Large intestine (tissue), 12 donors: ENCODE measurements at places on chromosomes 3 and 15.

DNA sequence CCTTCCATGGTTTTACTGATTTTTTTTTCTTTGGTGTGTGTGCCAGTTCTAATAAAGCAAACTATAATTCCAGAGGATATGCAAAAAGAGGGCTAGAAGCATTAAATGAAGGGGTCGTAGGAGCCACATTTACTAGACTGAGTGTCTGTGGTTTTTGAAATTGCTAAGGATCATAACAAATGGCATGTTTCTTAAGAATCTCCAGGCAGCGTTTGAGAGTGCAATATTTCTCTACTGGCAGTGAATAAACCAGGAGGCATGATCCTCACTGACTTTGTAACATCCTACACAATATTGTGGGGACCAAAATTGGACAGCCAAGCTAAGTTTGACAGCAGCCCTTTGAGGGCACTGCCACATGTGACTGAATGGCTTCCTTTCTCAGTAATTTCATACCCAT is 115.9 kb upstream of the CCNL1 start:
- DNase-seq, result no peak

DNA sequence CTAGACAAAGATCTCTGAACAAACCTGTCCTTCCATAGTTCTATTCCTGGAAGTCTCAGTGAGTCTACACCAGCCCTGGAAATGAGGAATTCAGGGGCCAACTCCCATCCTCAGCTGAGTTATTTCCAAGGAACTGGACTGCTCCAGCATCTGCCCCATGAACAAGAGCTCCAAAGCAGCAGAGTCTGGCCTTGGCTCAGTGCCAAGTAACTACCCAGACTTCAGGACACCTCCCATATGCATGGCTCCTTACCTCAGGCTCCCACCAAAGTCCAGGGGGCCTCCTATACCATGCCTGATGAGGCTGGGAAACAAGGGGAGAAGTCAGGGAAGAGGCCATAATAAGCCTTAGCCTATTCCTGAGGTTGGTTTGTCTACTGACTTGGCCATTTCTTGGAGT is 45.0 kb downstream of the FAIM start:
- no peak for DNase-seq

DNA sequence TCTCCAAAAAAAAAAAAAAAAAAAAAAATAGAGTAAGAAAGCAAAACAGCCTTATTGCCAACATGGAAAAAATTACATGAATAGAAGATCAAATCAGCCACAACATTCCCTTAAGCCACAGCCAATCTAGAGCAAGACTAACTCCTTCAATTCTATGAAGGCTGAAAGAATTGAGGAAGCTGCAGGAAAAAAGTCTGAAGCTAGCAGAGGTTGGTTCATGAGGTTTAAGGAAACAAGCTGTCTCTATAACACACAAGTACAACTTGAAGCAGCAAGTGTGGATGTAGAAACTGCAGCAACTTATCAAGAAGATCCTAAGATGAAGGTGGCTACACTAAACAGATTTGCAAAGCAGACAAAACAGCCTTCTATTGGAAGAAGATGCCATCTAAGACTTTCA is 9.3 kb downstream of the PARL start:
- DNase-seq, result no peak

GRCh38 chr3:33046521-33046920 is 50.4 kb downstream of the GLB1 start:
- no peak for DNase-seq

GRCh38 chr3:132294906-132295305 is 22.3 kb upstream of the ACP3 start:
- no peak for DNase-seq

DNA sequence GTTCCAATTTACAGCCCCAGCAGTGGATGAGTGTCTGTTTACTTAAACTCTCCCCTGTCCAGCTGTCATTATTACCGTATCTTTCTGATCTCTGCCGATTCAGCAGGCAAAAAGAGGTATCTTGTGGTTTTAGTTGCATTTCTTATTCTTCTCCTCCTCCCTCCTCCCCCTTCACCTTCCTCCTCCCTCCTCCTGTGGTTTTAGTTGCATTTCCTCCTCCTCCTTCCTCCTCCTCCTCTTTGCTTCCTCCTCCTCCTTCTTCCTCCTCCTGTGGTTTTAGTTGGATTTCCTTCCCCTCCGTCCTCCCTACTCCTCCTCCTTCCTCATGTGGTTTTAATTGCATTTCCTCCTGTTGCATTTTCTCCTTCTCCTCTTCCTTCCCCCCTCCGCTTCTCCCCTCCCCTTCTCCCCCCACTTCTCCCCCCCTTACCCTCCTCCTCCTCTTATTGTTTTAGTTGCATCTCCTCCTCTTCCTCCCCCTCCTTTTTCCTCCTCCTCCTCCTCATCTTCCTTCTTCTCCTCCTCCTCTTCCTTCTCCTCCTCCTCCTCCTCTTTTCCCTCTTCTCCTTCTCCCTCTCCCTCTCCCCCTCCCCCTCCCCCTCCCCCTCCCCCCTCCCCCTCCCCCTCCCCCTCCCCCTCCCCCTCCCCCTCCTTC is 25.3 kb upstream of the VPS33B start:
- DNase-seq, result no peak

GRCh38 chr3:136152176-136152843 is 43.8 kb downstream of the MSL2 start:
- DNase-seq, result no peak

DNA sequence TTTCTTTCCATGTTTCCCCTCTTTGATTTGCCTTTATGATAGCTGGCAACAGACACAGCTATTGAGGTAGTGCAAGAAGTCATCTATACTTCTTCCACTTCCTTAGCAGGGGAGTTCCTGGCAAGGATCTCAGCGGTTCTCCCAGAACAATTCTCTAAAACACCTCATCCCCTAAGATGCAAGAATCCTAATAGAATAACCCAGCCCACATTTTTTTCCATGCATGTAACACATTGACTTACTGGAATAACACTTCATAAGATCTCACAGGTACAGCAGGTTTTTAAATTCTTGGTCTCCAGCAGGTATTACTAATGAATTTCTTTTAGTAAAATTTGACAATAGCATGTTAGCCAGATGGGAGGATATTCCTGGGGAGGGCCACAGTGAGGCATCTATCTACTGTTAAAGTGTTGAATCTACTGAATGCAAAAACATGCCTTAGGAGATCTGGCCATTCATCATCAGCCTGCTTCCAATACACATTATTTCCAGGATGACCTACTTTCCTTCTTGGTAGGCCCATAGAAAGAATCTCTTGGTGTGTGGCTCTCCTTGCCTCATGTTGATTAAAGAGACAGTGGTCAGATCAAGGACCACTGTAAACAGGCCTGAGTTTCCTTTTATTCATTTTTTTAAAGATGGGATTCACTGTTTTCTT is 78.5 kb downstream of the RAD18 start:
- no peak for DNase-seq

- DNase-seq, result no peak
Observed at GRCh38 chr3:194218646-194219453, 82.9 kb downstream of the HES1 start.

DNA sequence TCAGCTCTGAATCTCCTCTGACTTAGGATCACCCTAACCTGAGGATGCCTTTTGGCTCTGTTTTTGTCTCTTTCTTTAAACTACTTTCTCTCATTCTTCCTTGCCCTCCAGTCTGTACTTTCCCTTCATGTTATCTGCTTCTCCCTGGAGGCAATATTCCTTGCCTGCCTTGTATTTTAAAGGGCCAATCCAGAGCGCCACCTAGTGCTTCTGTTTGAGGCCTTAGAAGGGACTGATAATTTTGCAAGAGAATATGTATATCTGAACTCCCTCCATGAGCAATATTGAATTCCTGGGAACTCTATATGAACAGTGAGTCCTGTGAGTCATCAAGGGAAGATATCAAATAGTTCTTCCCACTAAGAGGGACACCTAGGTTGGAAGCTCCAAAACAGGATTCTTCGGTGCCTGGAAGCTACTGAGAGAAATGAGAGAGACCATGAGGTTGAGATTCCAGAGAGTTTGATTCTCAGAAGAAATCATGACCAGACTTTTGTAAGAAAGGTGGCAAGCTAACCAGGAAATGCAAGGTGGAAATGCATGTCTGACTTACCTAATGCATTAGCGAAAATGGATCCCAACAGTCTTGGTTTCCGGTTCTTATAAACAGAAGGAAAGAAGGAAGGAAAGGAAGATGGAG is 203.8 kb upstream of the CD96 start:
- DNase-seq, result peak; percentile 66
